Amniotic stem cell (primary cell): ENCODE measurements at places on chromosomes 1 and 21.

DNA sequence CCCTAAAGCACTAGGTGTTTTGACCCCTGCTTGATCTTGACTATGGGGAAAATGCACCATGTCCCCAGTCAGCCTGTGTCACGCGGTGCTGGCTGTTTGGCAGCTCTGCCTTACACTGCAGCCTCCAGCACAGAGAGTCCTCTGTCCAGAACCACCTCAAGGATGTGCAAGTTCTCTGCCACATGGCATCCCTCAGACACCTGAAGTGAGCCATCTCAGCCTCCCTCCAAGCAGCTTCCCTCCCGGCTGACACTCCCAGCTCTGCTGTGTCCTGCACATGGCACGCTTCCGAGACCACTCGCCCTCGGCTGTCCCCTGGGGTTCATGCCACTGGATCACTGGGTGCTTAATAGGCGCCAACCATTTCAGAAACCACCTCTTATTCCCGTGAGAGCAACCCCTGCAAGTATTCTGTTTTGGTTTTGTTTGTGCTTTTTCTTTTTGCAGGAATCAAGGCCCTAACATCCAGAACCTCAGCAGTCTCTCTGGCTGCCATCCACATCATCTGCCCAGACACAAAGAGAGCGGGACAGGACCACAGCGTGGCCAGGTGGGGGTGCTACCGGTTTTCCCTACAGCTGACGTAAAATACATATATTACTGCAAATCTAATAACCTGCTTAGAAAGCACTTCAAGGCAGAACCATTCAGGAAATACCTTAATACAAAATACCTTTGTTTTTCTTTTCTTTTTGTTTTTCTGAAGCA, 45.7 kb downstream of the CAPZB start:
- no peak for DNase-seq

- peak; percentile 68 for DNase-seq
These were observed 102.8 kb downstream of the GDAP2 start for GRCh38 chr1:117826540-117827078.

DNA sequence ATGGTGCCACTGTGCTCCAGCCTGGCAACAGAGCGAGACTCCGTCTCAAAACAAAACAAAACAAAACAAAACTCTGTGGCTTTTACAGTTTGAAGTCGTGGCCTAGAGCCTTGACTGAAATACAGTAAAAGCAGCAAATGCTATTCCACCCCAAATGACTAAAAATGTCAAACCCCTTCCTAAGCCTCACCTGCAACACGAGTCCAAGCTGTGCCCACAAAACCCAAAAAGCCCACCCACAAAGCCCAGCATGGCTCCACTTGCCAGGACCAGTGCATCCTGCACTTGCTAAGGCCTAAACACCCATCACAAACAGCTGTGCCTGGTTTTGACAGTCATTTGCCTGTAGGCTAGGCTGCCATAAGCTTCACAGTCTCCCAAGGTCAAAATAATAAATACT, 21.3 kb downstream of the VAV3 start:
- DNase-seq = no peak

DNA sequence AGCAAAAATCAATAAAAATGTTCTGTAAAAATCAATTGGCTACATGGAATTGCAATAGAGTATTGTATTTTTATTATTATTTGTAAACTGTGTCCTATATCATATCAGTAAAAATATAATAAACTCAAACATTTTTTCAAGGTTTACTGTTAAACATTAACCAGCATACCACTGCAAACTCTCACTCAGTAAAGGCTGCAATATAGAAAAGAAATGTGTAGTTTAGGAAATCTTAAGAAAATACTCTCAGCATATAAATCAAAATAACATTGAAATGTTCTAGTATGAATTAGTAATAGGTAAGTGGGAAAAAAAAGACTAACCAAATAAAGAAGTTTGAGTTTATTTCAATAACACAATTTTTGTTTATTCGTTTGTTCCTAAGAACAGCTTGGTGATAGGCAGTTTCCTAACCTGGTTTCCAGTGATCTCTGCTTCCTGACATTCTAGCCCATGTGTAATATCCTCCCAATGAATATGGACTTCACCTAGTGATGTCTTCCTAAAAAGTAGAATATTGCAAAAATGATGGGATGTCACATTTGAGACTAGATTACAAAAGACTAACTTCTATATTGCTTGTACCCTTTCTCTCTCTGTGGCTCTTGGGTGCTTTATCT, 870.1 kb downstream of the BRINP3 start:
- DNase-seq = no peak

- peak; percentile 63 for DNase-seq
These were observed 496.4 kb downstream of the SETD4 start for GRCh38 chr21:35563885-35564451.

DNA sequence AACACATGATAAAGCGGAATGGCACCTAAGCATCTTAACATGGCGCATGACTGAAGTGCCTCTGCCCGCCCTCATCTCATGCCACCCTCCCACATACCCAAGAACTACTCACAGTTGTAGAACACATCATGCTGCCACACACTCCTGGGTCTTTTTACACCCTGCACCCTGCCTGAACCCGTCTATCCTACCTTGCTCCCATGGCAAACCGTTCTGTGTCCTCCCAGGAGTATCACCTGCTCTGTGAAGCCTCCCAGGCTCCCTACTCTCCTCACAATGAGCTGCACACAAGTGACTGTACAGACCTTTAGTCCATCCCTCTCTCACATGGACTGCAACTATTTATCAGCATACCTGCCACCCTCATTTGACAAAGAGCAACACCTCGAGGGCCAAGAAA, 144.0 kb downstream of the TGFBR3 start:
- DNase-seq = no peak

GRCh38 chr1:211606332-211606913, 27.5 kb upstream of the SLC30A1 start:
- no peak for DNase-seq

DNA sequence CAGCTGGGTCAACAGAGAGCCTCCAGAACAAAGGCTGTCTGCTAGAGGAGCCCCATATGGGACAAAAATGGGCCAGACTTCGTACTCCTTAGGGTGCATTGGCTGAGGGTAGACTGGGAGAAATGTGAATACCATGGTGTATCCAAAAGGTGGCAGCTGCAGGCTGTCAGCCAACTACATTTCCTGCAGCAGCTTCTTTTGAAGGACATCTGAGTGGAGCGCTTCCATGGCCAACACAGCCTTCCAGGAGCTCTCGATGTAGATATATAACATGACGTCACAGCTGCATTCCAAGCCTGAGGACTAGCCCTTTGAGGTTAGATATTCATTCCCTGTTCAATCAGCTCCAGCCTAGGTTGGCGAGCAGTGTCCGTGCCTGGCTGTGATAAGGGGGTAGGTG, 107.7 kb downstream of the MAB21L3 start:
- no peak for DNase-seq

GRCh38 chr21:35226328-35226727, 177.2 kb upstream of the RUNX1 start:
- no peak for DNase-seq

GRCh38 chr21:25487046-25487594, 120.2 kb downstream of the MRPL39 start:
- no peak for DNase-seq
